ENCODE measurements at places on chromosomes 7 and 10. TPM values are rescaled to one million over a fixed set of nuclear protein-coding genes. Genes with fewer than 3 reads are reported as not detected.

Gene WEE2
- not detected for polyA plus RNA-seq

Gene PRKAR2B
- polyA plus RNA-seq, result 75.7 TPM

GRCh38 chr7:36748017-36748487, 23.8 kb upstream of the AOAH start:
- DNase-seq, result no peak

DNA sequence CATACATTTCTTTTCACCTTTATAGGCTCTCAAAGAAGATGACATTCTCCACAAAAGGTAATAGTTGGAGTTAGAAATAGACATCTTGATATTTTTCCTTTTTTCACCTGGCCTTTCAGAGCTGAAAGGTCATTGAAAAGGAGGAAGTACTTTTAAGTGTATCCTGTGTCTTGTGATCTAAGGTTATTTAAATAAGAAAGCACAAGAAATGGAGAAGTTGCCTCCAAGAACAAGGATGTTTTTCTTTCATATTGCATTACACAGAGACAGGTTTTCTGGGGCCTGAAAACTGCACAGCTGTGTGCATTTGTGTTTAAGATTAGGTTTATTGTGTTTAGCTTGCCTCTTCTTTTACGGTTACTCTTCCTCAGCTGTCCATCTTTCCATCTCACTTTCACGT, 103.4 kb upstream of the SEMA3D start:
- DNase-seq, result no peak

DNA sequence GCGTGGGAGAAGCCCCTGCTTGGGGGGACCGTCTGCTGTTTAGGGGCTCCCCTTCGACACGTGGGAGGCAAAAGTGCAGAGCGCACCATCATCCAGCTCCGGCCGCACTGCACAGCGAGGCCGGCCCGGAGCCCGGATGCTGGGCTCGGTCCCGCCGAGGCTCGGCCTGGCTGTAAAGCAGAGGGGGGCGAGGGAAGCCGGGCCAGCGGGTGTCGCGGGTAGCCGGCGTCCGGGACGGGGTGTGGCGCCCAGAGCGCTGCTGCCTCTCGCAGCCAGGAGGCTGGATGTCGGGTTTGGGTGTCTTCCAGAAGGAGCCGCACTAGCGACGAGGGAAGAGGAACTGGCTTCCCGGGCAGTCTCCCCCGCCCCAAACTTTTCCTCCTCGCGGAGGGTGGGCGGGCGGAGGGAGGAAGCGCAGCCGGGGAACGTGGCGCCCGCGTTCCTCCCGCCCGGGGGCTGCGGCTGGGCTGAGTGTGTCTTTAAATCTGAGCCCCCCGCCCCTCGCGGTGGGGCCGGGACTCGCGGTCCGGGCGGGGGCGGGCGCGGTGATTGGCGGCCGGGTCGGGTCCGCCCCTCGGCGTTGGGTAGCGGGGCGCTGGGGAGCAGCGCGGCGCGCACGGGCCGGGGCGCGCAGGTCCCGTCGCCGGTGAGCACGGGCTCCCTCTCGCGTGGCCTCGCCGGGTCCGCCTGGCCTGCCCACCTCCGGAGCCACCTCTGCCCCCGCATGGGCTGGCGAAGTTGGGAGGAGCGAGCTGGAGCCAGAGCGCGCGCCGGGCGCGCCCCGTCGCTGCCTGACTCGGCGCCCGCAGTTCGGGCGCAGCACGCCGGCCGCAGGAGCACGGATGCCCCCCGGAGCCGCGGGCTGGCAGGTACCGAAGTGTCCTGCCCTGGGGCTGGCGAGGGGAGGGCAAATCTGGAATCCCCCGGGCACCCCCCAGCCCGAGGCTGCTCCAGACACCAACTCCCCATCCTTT, at the start of gene PALD1:
Gene PALD1, plus strand, starts transcription at position 577 of the 974 bp plus-strand sequence. CDS start 47,185 bp downstream, outside the sequence.
- DNase-seq, result peak; percentile 71
